ENCODE measurements at places on chromosomes 11 and 22. TPM values are rescaled to one million over a fixed set of nuclear protein-coding genes. Genes with fewer than 3 reads are reported as not detected.

ART1 gene
- total RNA-seq, result not detected

SOX10 gene
- total RNA-seq, result 1.9 TPM

CABP4 gene
- 1.3 TPM for total RNA-seq

HTR3B gene
- total RNA-seq, result not detected

OR6M1 gene
- total RNA-seq, result not detected

ZNF214 gene
- 1.5 TPM for total RNA-seq

SLC25A45 gene
- 7.2 TPM for total RNA-seq

Measured in left cardiac atrium (tissue), 4 donors.